ENCODE measurements at places on chromosomes 5 and 9.

- no peak for DNase-seq
These were observed 98.0 kb upstream of the TSLP start for GRCh38 chr5:110973510-110973909.

DNA sequence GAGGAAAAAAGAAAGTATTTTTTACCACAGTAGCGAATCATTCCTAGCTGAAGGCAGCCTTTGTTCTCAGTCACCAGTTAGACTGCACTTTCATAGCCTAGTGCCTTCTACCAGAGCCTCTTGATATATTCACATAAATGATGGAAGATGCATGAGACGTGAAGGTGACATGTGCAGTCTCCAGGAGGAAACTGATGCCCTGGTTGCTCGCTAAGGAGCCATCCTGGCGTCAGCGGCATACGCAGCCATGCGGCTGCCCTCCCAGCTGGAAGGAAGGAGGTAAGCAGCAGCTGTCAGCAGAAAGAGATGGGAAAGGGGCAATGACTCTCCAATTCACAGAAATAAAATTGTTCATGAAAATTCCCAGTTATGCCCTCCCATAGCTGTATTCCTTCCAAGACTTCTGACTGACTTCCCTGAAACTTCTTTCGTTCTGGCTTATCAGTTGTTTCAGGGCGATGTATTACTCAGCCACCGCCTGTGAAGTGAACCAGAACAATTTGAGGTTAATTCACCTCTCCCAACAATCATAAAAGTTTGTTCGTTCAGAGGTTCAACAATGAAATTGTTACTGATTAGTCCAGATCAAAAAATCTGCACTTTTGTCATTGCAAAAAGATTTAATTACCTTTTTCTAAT, 331.2 kb downstream of the NR2F1-AS1 start:
- DNase-seq: no peak

GRCh38 chr5:79982136-79982535, 8.9 kb downstream of the MTX3 start:
- no peak for DNase-seq

- no peak for DNase-seq
These were observed 2.7 kb upstream of the CNTFR start for GRCh38 chr9:34591917-34592866.

DNA sequence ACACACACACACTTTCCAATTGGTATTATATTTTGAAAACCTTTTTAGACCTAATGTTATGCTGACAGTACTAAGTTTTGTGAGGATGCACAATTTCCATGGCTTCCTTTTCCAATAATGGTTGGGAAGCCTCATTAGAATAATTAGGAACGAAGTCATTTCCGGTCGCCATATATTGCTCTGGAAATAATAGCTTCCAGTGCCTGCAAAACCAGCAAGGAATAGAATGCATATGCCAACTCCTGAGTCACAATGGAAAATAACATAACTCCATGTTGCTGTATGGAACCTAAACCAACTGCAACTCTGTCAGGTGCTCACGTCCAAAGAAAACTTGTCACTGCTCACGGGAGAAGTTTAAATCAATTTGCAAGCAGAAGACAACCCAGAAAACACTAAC, 222.0 kb downstream of the EBF1 start:
- DNase-seq: no peak

DNA sequence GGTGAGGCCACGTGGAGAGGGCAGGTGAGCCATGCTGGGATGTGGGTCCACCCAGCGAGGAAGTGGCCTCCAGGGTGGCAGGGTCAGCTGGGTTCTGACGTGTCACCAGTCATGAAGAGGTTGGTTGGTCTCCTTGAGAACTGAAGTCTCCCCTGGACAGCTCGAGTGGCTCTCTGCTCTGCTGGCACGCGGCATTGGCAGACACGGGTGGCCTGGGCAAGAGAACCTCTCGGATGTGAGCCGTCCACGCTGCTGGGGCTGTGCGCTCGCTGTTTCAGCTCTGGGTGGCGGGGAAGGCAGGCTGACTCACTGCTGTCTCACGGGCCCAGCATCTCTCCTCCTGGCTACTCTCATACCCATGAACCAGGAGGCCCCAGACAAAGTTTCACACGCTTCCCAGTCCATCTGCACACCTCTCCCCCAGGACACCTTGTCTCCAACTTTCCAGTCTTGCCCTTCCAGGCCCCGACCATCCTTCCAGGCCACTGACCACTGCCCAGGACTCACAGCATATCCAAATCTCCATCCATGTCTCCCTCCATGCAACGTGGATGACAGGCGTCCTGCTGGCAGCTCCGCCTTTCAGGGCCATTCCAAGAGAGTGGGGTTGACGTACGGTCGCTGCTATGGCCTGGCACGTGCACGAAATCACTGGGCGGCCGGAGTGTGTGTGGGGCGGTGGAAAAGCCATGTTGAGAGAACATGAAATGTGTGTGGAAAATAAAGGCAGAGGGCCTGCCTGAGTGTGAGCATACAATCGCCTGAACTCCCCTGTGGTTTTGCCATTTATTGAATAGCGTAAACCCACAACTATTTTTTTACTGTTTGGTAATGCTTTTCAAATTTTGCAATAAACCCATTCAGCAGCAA, 145.0 kb upstream of the COL5A1 start:
- DNase-seq: no peak

DNA sequence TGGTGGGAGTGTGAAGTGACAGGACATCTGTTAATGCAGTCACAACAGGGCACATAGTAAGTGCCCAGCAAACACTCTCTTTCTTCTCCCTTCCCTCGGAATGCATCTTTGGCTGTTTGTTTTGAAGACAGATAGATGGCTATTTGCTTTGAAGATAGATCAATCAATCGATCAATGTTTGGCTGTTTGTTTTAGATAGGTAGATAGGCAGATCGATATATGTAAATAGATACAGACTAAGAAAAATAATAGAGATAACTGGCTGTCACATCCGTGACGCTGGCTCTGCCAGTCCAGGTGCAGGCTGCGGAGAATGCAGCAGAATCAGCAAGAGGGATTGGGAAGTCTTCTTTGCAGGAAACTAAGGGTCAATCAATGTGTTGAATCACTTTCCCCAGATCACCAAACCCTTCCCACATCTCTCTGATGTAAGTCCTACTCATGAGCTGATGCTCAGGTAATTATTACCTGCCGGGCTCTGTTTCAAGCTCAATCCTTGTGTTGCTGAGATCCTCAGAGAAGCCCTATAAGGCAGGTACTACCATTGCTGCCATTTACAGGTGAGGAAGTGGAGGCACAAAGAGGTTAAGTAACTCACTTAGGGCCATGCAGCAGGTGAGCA, 60.8 kb downstream of the ERGIC1 start:
- DNase-seq: no peak

DNA sequence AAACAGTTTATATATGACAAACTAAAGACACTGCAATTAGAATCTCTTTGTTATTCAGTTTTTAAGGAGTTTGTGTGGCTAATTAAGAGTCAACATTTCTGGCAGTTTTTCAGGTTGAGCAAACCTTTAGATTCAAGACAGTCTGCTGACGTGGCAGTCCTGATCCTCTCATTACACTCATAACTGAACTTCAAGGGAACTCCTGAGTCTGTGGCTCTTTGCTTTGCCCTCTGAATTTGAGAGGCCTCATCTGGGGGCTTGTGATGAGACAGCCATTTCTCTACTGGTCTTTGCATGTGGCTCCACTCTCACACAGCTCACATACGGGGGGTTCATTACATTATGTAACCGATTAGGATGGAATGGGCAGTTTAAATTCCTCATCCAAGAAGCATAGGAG, 182.9 kb upstream of the MEF2C start:
- DNase-seq: no peak

- DNase-seq: peak; percentile 3
These were observed 971 bp downstream of the TMEM267 start for GRCh38 chr5:43482490-43483297.

DNA sequence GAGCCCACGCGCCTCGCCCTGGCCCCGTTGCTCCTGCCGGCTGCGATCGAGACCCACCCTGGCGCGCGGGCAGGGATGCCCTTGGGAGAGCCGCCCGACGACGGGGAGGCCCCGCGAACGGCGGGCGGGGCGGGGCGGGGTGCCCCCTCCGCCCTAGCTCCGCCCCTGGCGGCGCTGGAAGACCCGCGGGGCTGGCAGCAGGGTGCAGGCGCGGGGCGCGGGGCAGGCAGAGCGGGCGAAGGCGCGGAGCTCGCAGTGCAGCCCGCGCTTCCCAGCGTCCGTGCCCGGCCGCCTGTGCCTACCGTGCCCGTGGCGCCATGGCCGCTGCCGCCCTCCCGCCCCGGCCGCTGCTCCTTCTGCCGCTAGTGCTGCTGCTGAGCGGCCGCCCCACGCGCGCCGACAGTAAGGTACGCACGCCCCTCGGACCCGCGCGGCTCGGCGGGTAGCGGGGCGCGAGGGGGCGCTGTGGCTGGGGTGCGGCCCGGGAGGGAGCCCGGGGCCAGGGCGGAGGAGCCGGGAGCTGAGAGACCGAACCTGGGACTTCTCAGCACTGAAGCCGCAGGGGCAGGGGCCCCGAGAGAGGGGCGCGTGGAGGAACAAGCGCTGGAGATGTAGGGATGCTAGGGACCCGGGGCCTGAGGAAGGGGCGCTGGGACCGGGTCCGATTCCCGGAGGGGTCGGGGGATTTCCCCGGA, at the start of gene OLFML2A:
TSS of gene OLFML2A (plus strand) at position 180 of the 695 bp plus-strand sequence. CDS start at position 318, 138 bp downstream.
- DNase-seq: no peak

- DNase-seq: no peak
These were observed 56.1 kb downstream of the ANKRD55 start for GRCh38 chr5:56176871-56177533.

DNA sequence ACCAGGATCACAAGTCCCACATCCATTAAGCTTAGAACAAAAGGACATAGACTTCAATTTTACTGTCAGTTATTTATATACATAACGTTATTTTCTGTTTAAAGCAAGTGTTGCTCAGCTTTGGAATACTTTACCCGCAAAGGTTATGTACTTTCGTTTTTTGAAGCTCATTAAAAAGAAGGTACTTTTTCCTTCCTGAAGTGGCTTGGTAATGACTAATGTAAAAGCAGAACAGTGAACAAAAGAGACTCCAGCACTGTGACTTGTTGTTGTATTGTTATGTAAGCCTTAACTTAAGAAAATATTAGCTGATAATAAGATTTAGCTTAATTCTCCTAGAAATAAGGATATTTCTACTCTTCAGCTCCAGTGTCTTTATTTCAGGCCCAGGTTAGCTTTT, 97.3 kb upstream of the SLCO6A1 start:
- no peak for DNase-seq

DNA sequence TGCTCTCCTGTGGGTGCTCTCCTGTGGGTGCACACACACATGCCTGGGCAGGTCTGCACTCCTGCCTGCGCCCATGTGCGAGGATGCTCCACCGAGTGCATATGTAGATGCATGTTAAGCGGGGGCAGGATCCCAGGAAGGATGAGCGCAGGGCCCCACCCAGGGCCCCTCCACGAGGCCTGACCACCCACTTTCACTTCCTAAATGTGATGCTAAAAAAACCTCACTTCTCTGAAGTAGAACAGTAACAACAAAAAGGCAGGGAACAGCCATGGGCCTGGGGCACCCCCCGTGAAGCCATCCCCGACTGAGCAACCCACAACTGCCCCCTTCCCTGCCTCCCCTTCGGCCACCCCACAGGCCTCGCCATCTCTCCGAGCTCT, 48.2 kb upstream of the SARDH start:
- DNase-seq: no peak

GRCh38 chr5:138685193-138685745, 68.0 kb upstream of the CTNNA1 start:
- DNase-seq: no peak

- DNase-seq: no peak
These were observed 1.5 kb upstream of the RFX3 start for GRCh38 chr9:3526997-3527940.

- no peak for DNase-seq
These were observed 8.3 kb downstream of the MVB12B start for GRCh38 chr9:126334721-126335621.

DNA sequence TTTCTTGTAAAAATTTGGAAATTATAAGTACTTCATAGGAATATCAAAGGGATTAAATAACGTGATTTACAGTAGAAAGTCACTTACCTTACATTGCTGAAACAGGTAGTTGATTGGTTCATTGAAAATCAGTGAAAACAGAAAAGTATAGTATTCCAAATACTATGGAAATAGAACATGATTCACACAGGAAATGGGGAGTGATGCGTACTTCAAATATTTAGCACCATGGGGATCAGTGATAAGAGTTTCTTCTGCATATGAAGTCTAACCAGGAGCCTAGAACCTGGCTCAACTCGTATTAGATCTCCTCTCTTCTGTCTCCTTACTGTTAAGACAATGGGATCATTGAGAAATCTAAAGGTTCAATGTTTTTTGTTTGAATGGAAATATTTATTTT, 133.3 kb downstream of the FAM174A start:
- peak; percentile 31 for DNase-seq

- no peak for DNase-seq
These were observed 164.5 kb upstream of the PHYKPL start for GRCh38 chr5:178396796-178397720.

GRCh38 chr9:120477534-120478001, 102.4 kb downstream of the CDK5RAP2 start:
- no peak for DNase-seq

- no peak for DNase-seq
These were observed 226.8 kb upstream of the IRX4 start for GRCh38 chr5:2109566-2109965.

GRCh38 chr9:16928179-16928945, 57.9 kb upstream of the BNC2 start:
- no peak for DNase-seq

DNA sequence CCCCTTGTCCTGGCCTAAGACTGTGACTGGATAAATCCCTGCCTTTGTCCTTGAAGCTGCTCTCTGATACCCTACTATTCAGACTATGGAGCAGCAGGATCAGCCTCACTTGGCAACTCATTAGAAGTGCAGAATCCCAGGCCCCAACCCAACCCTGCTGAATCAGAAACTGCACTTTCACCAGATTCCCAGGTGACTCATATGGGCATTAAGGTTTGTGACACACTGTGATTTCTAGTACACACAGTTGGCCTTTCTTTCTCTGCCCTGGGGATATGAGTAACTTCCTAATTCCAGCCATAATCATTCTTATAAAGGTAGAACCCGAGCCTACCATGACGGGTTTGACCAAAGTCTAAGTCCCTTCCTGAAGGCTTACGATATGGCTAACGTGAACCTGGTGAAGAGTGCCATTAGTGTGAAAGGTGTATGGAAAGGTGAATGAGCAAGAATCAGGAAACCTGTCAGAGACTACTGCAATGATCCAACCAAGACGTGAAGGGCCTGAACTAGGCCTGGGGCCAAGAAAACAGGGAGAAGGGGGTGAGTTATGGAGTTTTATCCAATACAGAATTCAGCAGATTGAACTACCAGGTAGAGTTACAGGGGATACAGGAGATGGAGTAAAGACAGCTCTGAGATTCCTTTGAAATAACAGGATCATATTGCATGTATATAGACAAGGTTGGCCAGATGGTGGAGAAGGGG, 533.0 kb downstream of the BNC2 start:
- peak; percentile 93 for DNase-seq

GRCh38 chr5:141478321-141478945, 2.7 kb downstream of the PCDHGC3 start:
- DNase-seq: peak; percentile 60

- peak; percentile 29 for DNase-seq
These were observed 79.4 kb downstream of the LURAP1L start for GRCh38 chr9:12854221-12854620.

Measured in foreskin keratinocyte (primary cell).